ENCODE measurements at places on chromosomes 7 and 10. TPM values are rescaled to one million over a fixed set of nuclear protein-coding genes. Genes with fewer than 3 reads are reported as not detected.

- no peak for DNase-seq
- no peaks in the 10 kb centered on the region for H3K36me3 ChIP-seq
These were observed 1.7 kb upstream of the TMEM248 start for GRCh38 chr7:66919304-66919703.

DNA sequence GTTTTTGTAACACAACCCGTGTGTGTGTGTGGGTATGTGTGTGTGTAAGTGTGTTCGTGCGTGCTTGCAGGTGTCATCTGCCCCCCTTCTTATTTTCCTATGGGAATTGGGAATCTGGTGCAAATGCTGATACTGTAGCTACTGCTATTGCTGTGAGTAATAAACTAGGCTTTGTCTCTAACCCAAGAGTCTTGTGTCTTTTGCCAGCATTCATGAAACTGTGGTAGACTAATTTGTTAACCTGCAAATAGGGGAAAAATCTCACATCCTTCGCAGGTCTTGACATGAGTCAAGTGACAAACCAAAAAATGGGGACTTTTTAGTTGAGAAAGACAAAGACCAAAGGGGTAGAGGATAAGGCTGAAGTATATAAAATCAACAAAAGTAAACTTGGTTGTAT is 57.9 kb upstream of the FAM133B start:
- no peak overlapping the region for H3K27ac ChIP-seq
- peaks cover 38% of the 10 kb centered on the region for H3K4me1 ChIP-seq
- no peak overlapping the region for H3K4me3 ChIP-seq
- no peaks in the 10 kb centered on the region for H3K36me3 ChIP-seq
- no peaks in the 10 kb centered on the region for H3K27me3 ChIP-seq

- H3K4me3 ChIP-seq, result no peak overlapping the region
- H3K27ac ChIP-seq, result no peak overlapping the region
- H3K36me3 ChIP-seq, result no peaks in the 10 kb centered on the region
- DNase-seq, result no peak
- H3K27me3 ChIP-seq, result no peaks in the 10 kb centered on the region
These were observed 341.6 kb downstream of the PLXNA4 start for GRCh38 chr7:132234711-132235110.

- H3K27ac ChIP-seq, result no peak overlapping the region
- H3K36me3 ChIP-seq, result no peaks in the 10 kb centered on the region
- H3K4me1 ChIP-seq, result peaks cover 9% of the 10 kb centered on the region
- no peak for DNase-seq
- H3K27me3 ChIP-seq, result no peaks in the 10 kb centered on the region
- no peak overlapping the region for H3K4me3 ChIP-seq
These were observed 51.1 kb upstream of the PPP1R3C start for GRCh38 chr10:91683975-91684374.

- DNase-seq, result no peak
- H3K27ac ChIP-seq, result no peak overlapping the region
- H3K27me3 ChIP-seq, result no peaks in the 10 kb centered on the region
- peaks cover 3% of the 10 kb centered on the region for H3K36me3 ChIP-seq
- H3K4me3 ChIP-seq, result no peak overlapping the region
- H3K4me1 ChIP-seq, result no peaks in the 10 kb centered on the region
These were observed 264.3 kb downstream of the ADK start for GRCh38 chr10:74415146-74415839.

- peak overlapping the region; percentile 70 for H3K27ac ChIP-seq
- H3K27me3 ChIP-seq, result no peaks in the 10 kb centered on the region
- DNase-seq, result peak; percentile 67
- peaks cover 47% of the 10 kb centered on the region for H3K4me1 ChIP-seq
- no peak overlapping the region for H3K4me3 ChIP-seq
These were observed 35.4 kb downstream of the KLF6 start for GRCh38 chr10:3749600-3749999.

DNA sequence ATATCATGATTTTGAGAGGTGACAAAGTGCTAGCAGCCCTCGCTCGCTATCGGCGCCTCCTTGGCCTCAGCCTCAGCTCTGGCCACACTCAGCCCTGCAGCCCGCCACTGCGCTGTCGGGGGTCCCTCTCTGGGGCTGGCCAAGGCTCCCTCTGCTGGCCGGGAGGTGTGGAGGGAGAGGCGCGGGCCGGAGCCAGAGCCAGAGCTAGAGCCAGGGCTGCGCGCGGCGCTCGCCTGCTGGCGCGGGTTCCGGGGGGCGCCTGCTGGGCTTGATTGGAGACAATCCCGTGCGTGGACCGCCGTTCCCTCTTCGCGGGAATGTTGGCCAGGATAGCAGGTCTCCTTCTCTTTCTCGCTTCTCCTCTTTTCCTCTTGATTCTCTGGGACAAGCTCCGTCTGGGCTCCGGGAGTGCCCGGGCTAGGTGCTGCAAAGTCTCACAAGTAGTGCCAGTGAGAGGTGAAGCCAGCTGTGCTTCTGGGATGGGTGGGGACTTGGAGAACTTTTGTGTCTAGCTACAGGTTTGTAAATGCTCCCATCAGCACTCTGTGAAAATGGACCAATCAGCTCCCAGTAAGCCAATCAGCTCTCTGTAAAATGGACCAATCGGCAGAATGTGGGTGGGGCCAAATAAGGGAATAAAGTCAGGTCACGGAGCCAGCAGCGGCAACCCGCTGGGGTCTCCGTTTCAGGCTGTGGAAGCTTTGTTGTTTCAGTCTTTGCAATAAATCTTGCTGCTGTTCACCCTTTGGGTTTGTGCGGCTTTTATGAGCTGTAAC is 43.4 kb upstream of the ELMO1 start:
- no peak overlapping the region for H3K4me3 ChIP-seq
- H3K4me1 ChIP-seq, result no peaks in the 10 kb centered on the region
- no peak for DNase-seq
- H3K27ac ChIP-seq, result no peak overlapping the region
- no peaks in the 10 kb centered on the region for H3K27me3 ChIP-seq

- H3K27me3 ChIP-seq, result no peaks in the 10 kb centered on the region
- H3K4me3 ChIP-seq, result no peak overlapping the region
- peak; percentile 54 for DNase-seq
- peaks cover 12% of the 10 kb centered on the region for H3K4me1 ChIP-seq
These were observed 5.9 kb downstream of the ADK start for GRCh38 chr10:74156919-74157289.

DNA sequence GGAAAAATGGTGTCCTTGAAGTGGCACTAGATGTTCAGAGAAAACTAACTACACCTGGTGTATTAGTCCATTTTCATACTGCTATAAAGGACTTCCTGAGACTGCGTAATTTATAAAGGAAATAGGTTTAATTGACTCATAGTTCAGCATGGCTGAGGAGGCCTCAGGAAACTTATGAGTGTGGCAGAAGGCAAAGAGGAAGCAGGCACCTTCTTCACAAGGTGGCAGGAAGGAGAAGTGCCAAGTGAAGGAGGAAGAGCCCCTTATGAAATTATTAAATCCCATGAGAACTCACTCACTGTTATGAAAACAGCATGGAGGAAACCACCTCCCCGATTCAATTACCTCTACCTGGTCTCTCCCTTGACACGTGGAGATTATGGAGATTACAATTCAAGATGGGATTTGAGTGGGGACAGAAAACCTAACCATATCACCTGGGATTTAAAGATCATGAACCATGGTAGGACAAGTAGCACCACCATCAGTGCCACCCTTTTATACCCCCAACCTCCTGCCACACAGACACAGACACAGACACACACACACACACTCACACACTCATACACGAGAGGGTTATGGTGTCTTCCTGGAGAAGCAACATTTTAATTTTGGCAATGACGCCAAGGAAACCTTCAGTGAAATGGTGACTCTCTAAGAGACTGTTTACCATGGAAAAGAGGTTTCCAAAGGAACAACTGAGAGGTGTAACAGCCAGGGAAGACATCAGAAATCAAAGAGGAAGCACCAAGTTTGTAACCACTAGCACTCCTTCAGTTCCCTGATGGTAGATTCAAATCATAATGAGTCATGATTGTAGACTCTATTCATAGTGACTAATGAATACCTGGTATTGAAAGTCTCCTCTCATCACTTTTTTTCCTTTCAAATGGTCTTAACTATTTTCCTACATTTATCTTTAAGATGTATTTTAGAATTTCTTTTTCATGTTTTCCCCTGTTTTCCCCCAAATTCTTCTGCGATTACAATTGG is 41.8 kb upstream of the WNT16 start:
- H3K27ac ChIP-seq, result no peak overlapping the region
- H3K4me3 ChIP-seq, result no peak overlapping the region
- no peaks in the 10 kb centered on the region for H3K27me3 ChIP-seq
- no peaks in the 10 kb centered on the region for H3K36me3 ChIP-seq
- no peak for DNase-seq
- H3K4me1 ChIP-seq, result no peaks in the 10 kb centered on the region

GRCh38 chr7:42915356-42915755 is 3.5 kb upstream of the C7orf25 start:
- peaks cover 51% of the 10 kb centered on the region for H3K36me3 ChIP-seq
- no peaks in the 10 kb centered on the region for H3K27me3 ChIP-seq
- peaks cover 13% of the 10 kb centered on the region for H3K4me1 ChIP-seq
- no peak for DNase-seq

DNA sequence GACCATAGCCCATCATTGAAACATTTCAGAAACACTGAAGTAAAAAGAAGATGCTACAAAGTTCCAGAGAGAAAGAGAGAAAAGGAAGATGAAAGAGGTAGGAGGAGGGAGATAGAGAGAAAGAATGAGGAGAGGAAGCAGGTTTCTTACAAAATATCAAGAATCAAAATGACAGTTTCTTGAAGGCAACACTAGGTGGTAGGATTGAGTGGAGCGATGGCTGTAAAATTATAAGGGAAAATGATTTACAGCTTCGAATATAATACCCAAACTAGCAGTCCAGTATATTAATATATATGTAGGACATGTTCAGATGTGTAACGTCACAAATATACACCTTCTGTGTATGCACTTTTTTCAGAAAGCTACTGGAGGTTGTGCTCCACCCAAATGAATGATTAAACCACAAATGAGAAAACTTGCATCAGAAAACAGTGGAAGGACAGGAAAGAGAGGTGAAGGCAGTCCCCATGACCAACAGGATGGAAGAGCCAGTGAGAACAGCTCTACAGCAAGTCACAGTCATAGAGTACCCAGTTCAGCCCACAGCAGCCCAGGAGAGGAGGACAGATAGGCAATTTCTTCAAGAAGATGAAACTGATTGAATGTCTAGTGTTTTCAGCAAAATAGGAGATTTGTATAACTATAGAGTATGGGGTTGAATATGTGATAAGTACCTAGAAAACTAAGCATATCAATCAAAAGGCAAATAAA is 151.5 kb upstream of the TARP start:
- no peaks in the 10 kb centered on the region for H3K4me1 ChIP-seq
- H3K4me3 ChIP-seq, result no peak overlapping the region
- no peak overlapping the region for H3K27ac ChIP-seq
- no peaks in the 10 kb centered on the region for H3K27me3 ChIP-seq
- H3K36me3 ChIP-seq, result no peaks in the 10 kb centered on the region

- H3K27ac ChIP-seq, result no peak overlapping the region
- no peak for DNase-seq
- no peak overlapping the region for H3K4me3 ChIP-seq
- H3K4me1 ChIP-seq, result peaks cover 5% of the 10 kb centered on the region
- no peaks in the 10 kb centered on the region for H3K27me3 ChIP-seq
These were observed 14.7 kb downstream of the MMS19 start for GRCh38 chr10:97483506-97483905.

- H3K4me1 ChIP-seq, result no peaks in the 10 kb centered on the region
- H3K36me3 ChIP-seq, result no peaks in the 10 kb centered on the region
- H3K27ac ChIP-seq, result no peak overlapping the region
- DNase-seq, result no peak
These were observed 197.4 kb downstream of the AHR start for GRCh38 chr7:17495655-17496394.

GRCh38 chr10:110569736-110570135 is 2.2 kb downstream of the SMC3 start:
- no peaks in the 10 kb centered on the region for H3K36me3 ChIP-seq
- no peak overlapping the region for H3K27ac ChIP-seq
- DNase-seq, result no peak
- no peak overlapping the region for H3K4me3 ChIP-seq
- H3K4me1 ChIP-seq, result peaks cover 66% of the 10 kb centered on the region

DNA sequence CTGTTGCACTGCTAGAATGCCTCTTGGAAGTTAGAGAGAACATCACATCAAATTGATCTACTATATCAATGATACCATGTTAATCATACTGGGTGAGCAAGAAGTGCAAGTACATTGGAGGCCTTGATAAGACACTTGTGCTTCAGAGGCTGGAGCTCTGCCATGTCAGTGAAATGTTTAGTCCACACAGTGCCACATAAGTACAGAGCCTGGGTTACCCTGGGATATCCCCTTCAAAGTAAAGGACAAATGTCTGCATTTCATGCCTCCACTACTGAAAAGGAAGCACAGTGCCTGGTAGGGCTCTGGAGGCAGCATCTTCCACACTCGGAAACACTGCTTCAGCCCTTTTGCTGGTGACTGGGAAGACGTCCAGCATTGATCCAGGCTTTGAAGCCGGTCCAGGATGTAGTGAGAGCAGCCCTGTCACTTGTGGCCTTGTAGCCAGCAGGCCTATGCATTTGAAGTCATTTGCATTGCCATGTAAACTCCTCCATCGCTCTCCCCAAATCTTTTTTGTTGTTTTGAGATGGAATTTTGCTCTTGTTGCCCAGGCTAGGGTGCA is 15.7 kb upstream of the STN1 start:
- no peaks in the 10 kb centered on the region for H3K36me3 ChIP-seq
- no peak overlapping the region for H3K27ac ChIP-seq
- no peaks in the 10 kb centered on the region for H3K4me1 ChIP-seq
- no peaks in the 10 kb centered on the region for H3K27me3 ChIP-seq

Gene INTS1
- total RNA-seq, result 81.7 TPM

Gene FAM241B
- not detected for total RNA-seq

Gene ABCA13
- not detected for total RNA-seq

Gene C10orf67
- not detected for total RNA-seq

Gene ADCY1
- 0.87 TPM for total RNA-seq

Gene TPK1
- 13.0 TPM for total RNA-seq

Gene NUTM2B
- total RNA-seq, result not detected

Gene BLNK
- total RNA-seq, result 38.5 TPM

Measured in stomach (tissue), 19 donors.